Gastrocnemius medialis (tissue), 4 donors: ENCODE measurements at places on chromosomes 12 and 14. TPM values are rescaled to one million over a fixed set of nuclear protein-coding genes. Genes with fewer than 3 reads are reported as not detected.
A peak's percentile ranks its signal among the peaks of the same experiment; 100 is the strongest.

- H3K27me3 ChIP-seq: no peaks in the 10 kb centered on the region
- no peak for DNase-seq
- no peak overlapping the region for H3K27ac ChIP-seq
- H3K36me3 ChIP-seq: no peaks in the 10 kb centered on the region
- H3K4me1 ChIP-seq: no peaks in the 10 kb centered on the region
Measured at GRCh38 chr12:90945070-90945649, 9.8 kb downstream of the CCER1 start.

GRCh38 chr12:100675432-100675831, 101.9 kb downstream of the GAS2L3 start:
- no peak for DNase-seq
- no peaks in the 10 kb centered on the region for H3K27me3 ChIP-seq
- H3K4me3 ChIP-seq: no peak overlapping the region
- H3K36me3 ChIP-seq: no peaks in the 10 kb centered on the region
- no peaks in the 10 kb centered on the region for H3K4me1 ChIP-seq

- no peak overlapping the region for H3K4me3 ChIP-seq
- H3K27me3 ChIP-seq: no peaks in the 10 kb centered on the region
- H3K4me1 ChIP-seq: peaks cover 35% of the 10 kb centered on the region
- H3K27ac ChIP-seq: peak overlapping the region; percentile 45
- no peak for DNase-seq
Measured at GRCh38 chr14:70934084-70934483, 26.8 kb downstream of the PCNX1 start.

GRCh38 chr12:88553941-88554658, 26.2 kb downstream of the KITLG start:
- H3K27me3 ChIP-seq: no peaks in the 10 kb centered on the region
- H3K4me1 ChIP-seq: peaks cover 3% of the 10 kb centered on the region
- H3K4me3 ChIP-seq: no peak overlapping the region

The ADAM20 gene
- total RNA-seq: 0.09 TPM

- no peak for DNase-seq
- H3K27ac ChIP-seq: no peak overlapping the region
- no peaks in the 10 kb centered on the region for H3K27me3 ChIP-seq
- no peaks in the 10 kb centered on the region for H3K4me1 ChIP-seq
- H3K36me3 ChIP-seq: no peaks in the 10 kb centered on the region
Measured at GRCh38 chr12:24232531-24232930, 283.1 kb upstream of the SOX5 start.

The OR4K14 gene
- not detected for total RNA-seq
